ENCODE measurements at places on chromosomes 7 and 10. TPM values are rescaled to one million over a fixed set of nuclear protein-coding genes. Genes with fewer than 3 reads are reported as not detected.

GRCh38 chr10:123151737-123152135, 2.5 kb upstream of the BUB3 start:
- DNase-seq, result no peak

The DRGX gene
- total RNA-seq, result not detected

- no peak for DNase-seq
Measured at GRCh38 chr10:635088-635861, 54.2 kb downstream of the DIP2C start.

The RNF148 gene
- 0.71 TPM for total RNA-seq

- DNase-seq, result no peak
Measured at GRCh38 chr7:158997471-158997870, 141.1 kb downstream of the DYNC2I1 start.

The FGFBP3 gene
- total RNA-seq, result 0.42 TPM

The TSPAN12 gene
- 10.9 TPM for total RNA-seq

The TUBB8 gene
- not detected for total RNA-seq

GRCh38 chr7:45699015-45699309, 124.8 kb downstream of the ADCY1 start:
- DNase-seq, result no peak

The PNLIPRP1 gene
- total RNA-seq, result not detected

The CNNM1 gene
- total RNA-seq, result 0.62 TPM

The METTL2B gene
- 47.5 TPM for total RNA-seq

The ZNF365 gene
- total RNA-seq, result 4.7 TPM

- DNase-seq, result no peak
Measured at GRCh38 chr10:78260141-78260540, 226.5 kb downstream of the RPS24 start.

The GTF2IRD1 gene
- total RNA-seq, result 36.8 TPM

The VSTM2A gene
- total RNA-seq, result not detected

DNA sequence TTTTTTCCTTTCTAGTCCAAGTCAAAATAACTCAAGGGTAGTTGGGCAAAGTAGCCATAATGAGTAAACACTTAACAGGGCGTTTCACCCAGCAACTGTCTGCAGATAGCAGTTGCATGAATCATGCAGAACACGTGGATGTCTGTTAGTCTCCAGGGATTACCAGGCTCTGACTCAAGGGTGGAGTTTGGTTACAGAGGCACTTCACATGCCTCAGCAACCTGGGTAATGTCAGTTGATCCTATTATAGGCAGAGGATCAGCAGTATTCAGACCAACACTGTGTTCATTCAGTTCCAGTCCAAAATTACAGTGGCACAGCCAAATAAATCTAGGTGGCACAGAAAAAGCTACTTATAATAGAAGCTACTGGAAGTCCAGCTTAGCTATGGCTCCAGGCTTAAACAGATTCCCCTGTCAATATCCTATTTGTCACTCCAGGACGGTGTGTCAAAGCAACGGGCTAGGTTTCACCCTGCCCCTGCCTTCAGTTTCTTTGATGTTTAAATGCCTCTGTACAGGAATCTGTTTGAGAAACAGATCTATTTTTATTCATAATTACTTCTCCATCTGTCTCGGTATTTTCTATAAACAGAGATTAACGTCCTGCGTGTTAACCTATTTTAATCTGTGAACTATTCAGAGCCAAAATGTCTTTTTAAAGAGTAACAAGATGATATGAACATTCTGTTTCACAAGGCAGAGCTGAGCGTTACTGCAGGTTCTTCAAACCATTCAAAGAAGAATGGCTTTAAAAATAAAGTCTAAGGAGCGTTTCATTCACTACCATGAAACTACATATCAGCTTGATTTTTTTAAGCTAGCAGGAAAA, 162.6 kb upstream of the AKR1E2 start:
- DNase-seq, result peak; percentile 100

DNA sequence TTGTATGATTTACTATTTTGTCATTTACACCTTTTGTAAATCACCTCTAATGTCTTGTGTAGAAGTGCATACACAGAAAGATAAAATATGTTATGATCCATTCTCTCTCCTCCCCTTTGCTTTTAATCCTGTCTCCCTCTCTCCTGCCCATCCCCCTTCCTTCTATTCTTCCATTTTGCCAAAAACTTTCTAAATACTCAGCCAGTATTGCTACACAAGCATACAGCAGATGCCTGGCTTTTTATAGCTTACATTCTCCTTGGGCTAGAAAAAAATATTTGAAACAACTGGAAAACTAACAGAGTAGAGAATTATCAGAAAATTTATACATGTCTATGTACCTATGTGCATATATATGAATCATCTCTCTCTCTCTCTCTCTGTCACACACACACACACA, 308.7 kb upstream of the BMPER start:
- DNase-seq, result no peak

The PRSS37 gene
- total RNA-seq, result not detected

The KEL gene
- total RNA-seq, result not detected

- no peak for DNase-seq
Measured at GRCh38 chr7:585229-585711, 65.6 kb upstream of the PDGFA start.

The SPDYE6 gene
- not detected for total RNA-seq

The ENKUR gene
- total RNA-seq, result 0.34 TPM

The CTNNA3 gene
- 0.79 TPM for total RNA-seq

GRCh38 chr10:131617113-131617858, 283.5 kb upstream of the PPP2R2D start:
- DNase-seq, result no peak

The PILRB gene
- 19.3 TPM for total RNA-seq

The DPP6 gene
- 0.84 TPM for total RNA-seq

The PNLIPRP2 gene
- not detected for total RNA-seq

GRCh38 chr7:55056577-55057480, 38.0 kb downstream of the EGFR start:
- DNase-seq, result no peak

- no peak for DNase-seq
Measured at GRCh38 chr7:116280803-116281202, 70.5 kb downstream of the TES start.

The PPP1R9A gene
- 19.9 TPM for total RNA-seq

The GIMAP7 gene
- not detected for total RNA-seq

DNA sequence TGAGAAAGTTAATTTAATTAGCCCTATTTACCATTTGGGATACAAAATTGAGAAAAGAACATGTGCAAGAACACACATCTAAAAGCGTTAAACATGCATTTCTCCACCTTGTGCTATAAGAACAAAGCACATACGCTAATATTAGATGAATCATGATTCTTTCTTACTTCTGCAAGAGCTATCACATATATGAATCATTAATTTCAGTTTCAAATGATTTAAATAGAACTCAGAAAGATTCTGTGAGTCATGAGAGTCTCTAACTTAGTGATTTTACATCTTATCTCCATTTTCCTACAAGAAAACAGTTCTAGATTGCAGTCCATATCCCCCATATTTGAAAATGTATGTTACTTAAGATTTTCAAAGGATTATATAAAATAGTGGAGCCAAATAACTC, 173.9 kb downstream of the RNLS start:
- no peak for DNase-seq

- no peak for DNase-seq
Measured at GRCh38 chr10:112637901-112638300, 190.9 kb downstream of the VTI1A start.

The ALOX5 gene
- 18.7 TPM for total RNA-seq

DNA sequence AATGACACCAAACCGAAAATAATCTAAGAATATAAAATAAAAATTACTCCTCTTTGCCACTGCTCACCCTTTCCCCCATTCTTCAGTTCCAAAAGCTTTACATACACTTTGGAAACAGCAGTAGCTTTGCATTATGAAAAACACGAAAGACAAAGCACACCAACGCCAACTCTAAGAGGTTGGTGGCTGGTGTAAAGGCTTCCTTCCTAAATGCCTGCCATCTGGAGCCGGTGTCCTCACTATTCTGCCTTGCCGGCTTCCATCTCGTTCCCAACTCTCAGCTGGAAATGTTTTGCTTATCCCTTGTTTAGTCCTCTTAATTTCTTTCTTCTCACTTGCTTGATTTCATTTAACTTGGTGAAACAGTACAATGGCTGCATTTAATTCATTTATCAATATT, 281.1 kb upstream of the LRRN3 start:
- DNase-seq, result no peak

- no peak for DNase-seq
Measured at GRCh38 chr7:144817001-144817400, 18.9 kb downstream of the TPK1 start.

All from kidney epithelial cell (primary cell).